Cerebellar nuclear complex (tissue), 1 donor: ENCODE measurements at places on chromosomes 12 and 14.

- DNase-seq = no peak
Observed at GRCh38 chr12:115013236-115013981, 329.4 kb upstream of the TBX3 start.

DNA sequence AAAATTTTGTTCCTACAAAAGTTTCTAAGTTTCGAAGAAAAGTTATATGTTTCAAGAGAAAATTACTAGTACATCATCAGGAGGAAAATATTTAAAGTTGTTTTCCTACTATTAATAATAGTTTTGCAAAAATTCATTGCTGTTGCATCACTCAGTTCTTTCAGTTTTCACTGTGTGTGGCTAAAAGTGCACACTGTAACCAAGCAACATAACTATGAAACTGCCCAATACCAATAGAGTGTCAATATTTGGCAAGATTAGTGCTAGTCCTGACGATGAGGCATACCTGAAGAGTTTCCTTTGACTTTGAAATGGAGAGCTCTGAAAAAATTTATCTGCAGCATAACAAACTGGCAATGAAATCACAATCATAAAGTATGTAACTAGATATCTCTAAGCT lies 194.3 kb downstream of the CPNE8 start:
- DNase-seq = no peak

DNA sequence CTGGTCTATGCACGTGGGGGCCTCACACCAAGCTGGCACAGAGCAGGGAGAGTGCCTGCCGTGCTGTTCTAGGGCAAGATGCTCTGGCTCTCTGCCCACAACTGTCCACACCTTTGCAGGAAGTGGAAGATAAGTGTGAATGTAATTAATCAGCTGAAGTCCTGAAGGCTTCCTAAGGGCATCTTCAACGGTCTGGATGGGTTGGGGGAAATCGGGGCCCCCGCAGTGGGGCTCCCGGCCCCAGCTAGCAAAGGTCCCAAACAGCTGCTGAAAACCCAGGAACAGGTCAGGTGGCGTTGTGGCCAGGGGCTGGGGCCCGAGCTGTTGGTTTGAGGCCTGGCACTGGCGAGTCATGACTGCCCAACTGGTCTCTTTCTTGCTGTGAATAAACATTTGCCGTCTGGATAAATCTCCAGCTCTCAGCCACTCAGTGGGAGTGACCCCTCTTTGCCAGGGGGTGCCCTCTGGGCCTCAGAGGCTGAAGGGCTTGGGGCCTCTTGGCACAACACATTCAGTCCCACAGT lies 6.7 kb upstream of the SLC25A29 start:
- DNase-seq = no peak

DNA sequence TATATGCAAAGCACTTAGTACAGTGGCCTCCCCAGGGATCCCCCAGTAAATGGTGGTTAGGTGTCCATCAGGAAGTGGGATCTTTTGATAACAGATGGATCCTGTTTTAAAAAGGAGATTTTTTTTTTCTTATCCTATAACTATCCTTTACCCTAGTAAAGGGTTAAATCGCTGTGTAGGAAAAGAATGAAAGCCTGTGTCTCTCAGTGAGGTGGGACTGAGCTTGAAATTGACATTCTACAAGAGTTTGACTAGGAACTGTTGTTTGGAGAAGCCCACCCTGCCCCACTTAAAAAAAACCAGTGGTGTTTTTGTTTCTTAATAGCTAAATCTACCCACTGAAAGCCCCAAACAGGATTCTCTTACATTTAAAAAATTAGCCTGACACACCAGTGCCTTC lies 112.2 kb upstream of the EGLN3 start:
- DNase-seq = no peak

- DNase-seq = no peak
Observed at GRCh38 chr14:52222901-52223300, 44.6 kb upstream of the PTGDR start.

DNA sequence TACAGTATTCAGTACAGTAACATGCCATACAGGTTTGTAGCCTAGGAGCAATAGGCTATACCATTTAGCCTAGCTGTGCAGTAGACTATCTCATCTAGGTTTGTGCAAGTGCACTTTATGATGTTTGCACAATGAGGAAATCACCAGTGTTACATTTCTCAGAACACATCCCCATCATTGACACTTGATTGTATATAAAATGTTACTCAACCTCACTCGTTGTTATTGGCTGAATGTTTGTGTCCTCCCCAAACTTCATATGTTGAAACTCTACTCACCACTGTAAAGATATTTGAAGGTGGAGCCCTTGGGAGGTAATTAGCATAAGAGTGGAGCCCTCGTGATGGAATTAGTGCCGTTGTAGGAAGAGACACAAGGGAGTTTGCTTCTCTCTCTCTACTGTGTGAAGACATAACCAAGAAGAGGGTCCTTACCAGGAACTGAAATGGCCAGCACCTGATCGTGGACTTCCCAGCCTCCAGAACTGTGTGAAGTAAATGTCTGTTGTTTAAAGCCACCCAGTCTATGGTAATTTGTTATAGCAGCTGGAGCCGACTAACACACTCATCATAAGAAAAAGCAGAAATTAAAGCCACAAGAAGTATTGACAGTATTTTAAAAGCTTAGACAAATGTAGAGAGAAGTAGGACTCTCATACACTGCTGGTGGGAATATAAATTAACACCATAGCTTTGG lies 3.2 kb upstream of the MED13L start:
- DNase-seq = no peak

GRCh38 chr12:96093543-96094196 lies 58.3 kb upstream of the LTA4H start:
- DNase-seq = no peak

- no peak for DNase-seq
Observed at GRCh38 chr14:75126121-75126544, 715 bp downstream of the NEK9 start.

DNA sequence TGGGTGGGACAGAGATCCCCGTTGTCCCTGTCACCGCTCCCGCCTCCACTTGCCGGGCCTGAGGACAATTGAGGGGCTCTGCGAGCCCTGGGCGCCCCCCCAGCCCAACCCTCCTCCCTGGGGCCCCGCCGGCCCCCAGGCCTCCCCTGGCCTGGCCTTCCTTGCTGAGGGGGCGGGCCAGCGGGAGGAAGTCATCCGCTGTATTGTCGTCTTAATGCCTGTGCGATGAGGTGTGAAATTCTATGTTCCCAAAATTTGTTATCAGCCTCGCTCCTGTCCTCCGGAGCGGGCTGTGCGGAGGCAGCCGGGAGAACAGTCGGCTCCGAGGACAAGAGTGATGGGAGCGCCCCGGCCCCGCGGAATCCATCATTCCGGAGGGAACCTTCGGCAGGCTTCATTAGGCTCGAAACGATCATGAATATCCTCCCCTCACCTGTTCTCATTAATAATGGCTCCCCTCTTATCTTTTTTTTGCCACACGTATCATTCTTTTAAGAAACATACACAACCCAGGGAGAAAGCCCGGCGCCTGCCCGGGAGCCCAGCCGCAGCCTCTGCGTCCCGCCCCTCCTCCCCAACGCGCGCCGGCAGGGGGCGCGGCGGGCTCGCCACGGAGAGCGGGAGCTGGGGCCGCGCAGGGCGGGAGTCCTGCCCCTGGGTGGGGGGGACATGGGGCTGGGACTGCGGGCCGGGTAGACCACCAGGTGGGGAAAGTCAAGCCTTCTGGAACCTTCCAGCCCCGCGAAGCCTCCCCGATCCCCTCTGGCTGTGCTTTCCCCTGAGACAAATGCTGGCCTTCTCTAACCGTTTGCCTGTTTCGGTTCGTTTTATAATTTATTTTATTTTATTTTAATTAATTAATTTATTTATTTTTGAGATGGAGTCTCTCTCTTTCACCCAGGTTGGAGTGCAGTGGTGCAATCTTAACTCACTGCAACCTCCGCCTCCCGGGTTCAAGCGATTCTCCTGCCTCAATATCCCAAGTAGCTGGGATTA lies 17.1 kb upstream of the DLK1 start:
- no peak for DNase-seq

DNA sequence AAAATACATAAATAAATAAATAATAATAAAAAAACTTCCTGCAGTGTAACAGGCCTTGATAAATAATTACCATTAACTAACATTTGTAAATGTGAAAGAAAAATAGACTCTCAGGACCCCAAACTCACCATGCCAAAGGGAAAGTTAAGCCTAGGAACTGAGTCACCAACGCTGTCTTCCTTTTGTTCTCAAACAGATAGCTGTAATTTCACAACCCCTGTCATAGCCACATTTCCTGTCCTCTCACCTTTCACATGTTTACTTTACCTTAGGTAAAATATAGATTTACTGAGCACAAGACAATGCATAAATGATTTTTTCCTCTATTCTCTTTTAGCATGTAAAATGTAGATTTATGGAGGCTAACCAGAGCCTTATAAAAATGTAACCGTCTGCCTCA lies 35.9 kb upstream of the CHST11 start:
- DNase-seq = no peak

- DNase-seq = no peak
Observed at GRCh38 chr12:51368640-51369517, 22.3 kb downstream of the GALNT6 start.

- no peak for DNase-seq
Observed at GRCh38 chr14:35419429-35419841, 14.9 kb upstream of the NFKBIA start.

DNA sequence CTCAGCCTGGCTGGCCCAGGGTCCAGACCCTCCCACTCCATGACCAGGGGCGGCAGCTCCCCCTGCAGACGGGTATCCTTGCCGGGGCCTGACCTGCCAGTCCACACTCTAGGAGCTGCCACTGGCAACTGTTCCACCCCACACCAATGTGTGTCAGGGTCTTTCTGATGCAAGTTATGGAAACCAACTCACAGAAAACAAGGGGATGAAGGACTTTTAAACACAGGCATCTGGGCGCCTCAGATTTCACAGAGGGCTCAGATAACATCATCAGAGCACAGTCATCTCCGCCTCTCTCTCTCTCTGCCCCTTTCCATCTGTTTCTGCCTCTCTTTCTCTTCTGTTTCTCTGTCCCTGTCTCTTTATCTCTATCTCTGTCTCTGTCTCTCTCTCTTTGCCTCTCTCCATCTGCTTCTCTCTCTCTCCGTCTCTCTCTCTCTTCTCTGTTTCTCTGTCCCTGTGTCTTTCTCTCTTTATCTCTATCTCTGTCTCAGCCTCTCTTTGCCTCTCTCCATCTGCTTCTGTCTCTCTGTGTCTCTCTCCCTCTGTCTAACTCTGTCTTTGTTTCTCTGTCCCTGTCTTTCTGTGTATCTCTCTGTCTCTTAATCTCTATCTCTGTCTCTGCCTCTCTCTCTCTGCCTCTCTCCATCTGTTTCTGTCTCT lies 67.4 kb upstream of the FBRSL1 start:
- no peak for DNase-seq

- no peak for DNase-seq
Observed at GRCh38 chr12:48001505-48002413, 2.5 kb downstream of the COL2A1 start.

GRCh38 chr12:5176036-5176435 lies 132.4 kb downstream of the KCNA5 start:
- no peak for DNase-seq

DNA sequence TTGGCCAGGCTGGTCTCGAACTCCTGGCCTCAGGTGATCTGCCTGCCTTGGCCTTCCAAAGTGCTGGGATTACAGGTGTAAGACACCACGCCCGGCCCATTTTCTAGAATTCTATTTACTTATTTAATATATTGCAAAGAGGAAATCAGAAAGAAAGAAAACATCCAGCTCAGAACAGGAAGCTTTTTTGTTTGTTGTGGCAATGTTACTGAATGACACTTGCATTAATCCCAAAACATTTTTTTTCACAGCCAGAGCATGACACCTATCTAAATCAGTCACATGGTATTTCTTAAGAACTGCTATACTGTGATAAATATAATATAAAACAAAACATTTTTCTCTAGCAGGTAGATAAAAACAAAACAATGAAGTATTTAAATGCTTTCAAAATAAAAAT lies 12.6 kb downstream of the CFL2 start:
- no peak for DNase-seq

GRCh38 chr12:104064842-104065427 lies 604 bp downstream of the HCFC2 start:
- DNase-seq = no peak

DNA sequence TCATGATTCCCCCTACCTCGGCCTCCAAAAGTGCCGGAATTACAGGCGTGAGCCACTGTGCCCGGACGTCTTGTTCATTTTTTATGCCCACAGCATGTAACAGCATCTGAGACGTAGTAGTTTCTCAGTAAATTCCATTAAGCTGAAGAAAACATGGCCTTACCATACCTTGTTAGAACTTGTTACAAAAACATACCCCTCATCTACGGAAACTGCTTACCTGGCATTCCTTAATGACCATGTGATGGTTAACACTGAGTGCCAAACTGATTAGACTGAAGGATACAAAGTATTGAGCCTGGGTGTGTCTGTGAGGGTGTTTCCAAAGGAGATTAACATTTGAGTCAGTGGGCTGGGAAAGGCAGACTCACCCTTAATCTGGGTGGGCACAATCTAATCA lies 186.8 kb downstream of the CEP128 start:
- DNase-seq = no peak

DNA sequence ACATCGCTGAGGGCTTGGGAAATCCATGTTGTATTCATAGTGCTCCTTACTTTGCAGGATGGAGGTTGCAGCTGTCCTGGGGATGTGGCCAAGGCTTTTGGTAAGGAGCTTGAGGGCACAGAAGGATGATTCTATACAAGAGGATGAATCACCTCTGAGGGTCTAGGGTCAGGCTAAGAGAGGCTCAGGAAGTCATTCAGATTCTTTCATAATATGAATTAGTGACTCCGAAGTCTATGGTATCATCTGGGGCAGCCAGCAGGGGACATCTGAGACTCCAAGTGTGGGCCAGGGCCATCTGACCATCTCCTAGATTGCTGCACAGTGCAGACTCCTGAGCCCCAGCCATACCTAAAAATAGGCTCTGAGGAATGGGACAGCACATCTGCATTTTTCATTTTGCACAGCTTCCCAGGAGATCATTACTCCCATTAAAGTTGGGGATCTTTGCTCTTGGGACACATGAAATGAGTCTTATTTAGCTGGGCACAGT lies 4.8 kb downstream of the GMPR2 start:
- DNase-seq = no peak

- DNase-seq = no peak
Observed at GRCh38 chr12:55974308-55974730, 441 bp downstream of the RAB5B start.

DNA sequence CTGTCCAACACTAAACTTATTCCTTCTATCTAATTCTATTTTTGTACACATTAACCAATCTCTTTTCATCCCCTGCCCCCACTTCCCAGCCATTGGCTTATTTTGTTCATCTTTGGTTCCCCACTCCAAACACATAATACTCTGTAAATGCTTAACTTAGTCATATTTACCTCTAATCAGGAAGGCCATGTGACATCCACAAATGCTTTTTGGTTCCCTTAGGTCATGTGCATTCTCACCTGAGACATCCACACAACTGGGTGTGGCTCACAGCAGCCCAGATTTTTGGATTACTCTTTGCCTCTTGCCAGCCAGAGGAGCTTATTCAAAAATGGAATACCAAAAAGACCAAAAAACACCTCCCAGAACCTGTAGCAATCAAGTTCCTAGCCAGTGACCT lies 28.4 kb downstream of the ARL1 start:
- no peak for DNase-seq

DNA sequence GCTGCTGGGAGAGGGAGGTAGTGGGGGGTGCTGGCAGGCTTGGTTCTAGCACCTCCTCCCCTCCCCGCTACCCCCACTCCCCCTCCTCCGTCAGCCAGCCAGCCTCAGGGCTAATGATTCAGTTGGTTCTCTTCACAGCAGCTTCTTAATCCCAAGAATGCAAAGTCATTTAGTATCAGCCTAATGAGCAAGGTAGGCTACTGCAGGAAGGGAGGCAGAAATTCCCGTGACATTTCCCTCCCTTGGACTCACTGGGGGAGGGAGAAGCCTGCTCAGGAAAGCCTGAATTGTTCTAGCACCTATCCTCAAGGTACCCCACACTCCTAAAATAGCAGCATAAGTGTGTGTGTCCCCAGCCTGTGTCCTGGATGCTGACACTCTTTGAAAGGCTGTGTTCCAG lies 29.8 kb downstream of the ITPK1 start:
- DNase-seq = no peak
